ENCODE measurements at places on chromosomes 7 and 10.

DNA sequence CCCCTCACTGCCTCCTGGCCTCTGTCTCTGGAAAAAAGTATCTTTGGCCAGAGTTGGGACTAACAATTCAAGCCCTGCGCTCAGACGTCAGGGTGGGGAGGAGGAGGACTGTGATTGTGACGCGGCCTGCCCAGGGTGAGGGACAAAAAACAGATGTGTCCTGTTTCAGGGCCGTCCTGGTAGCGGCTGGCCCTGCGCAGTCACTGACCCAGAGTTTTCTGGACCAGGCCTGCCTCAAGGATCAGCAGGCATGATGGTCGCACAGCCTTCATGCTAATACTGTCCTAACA is 110.1 kb downstream of the CYTH3 start:
- DNase-seq = no peak

- no peak for DNase-seq
Measured at GRCh38 chr10:120971671-120972070, 120.5 kb downstream of the WDR11 start.

GRCh38 chr10:17787087-17787961 is 21.8 kb upstream of the MRC1 start:
- no peak for DNase-seq

- no peak for DNase-seq
Measured at GRCh38 chr10:44517635-44518034, 132.7 kb upstream of the CXCL12 start.

DNA sequence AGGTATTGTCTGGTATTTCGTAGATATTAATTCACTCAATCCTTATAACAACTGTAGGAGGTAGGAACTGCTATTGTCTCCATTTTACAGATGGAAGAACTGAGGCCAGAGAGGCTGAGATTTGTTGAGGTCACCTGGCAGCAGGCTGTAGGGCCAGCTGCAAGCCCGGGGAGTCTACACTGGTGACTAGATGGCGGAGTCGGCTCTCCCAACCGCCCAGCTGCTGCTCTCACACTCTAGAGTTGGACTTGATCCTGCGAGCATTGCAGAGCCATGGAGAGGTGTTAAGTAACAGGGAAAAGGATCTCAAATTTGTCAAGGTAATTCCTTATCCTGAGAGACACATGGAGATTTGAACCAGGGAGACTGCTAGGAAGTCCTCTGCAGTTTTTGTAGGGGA is 124.1 kb downstream of the CAMK1D start:
- no peak for DNase-seq

DNA sequence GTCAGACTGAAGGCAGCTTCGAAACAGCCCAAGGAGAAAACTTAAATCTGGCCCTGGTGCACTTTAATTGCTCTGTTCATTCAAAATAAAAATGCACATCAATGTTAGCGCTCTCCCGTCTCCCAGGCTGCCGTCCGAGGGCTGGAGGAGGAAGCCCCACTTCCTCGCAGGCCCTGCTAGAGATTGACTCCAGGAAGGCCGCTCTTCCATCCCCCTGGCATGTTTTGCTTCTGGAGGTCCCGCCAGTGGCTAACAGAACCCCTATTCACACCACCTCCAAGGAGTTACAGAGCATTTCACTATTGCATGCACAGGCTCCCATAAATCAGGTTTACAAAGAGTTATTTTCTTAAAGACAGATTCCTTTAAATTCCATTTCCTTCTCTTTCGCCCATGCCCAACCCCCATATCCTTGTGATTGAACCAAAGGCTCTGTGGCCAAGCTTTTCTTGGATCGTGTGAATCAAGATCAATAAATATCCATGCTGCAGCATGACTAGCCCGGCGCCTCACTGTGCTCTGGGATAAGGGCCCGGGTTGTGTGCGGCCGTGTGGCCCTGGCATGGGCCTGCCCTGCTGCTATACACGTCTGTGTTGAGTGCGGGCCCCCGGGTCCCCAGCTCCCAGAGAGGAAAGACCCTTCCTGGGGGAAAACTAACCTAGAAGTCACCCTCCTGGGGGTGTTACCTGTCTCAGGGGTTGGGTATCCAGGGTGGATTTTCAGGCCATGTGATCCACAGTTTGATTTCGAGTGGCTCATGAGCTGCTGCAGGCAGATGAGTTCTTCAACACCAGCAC is 118.7 kb upstream of the GDF10 start:
- DNase-seq = no peak

- no peak for DNase-seq
Measured at GRCh38 chr7:70456719-70457118, 675.2 kb upstream of the GALNT17 start.

DNA sequence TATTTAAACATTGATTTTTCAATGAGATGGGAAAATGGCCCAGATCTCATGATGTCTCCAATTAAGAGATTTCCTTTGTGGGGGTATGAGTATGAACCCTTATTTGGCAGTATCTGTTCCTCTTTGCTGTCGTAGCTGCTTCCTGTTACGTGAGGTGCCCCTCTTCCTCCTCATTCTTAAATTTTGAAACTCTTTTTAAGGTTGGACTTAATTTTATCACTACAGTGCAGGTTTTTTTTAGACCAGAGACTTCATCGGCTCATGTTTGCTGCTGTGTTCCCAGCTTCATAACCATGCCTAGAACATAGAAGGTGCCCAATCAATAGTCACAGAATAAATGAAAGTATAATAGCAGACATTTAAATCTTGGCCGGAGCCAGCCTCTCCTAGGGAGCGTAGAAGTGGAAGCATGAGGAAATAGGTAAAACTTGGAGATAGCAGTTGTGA is 2.4 kb downstream of the MIOS start:
- no peak for DNase-seq

Measured in head of caudate nucleus (tissue), 42 donors.